RPMI7951 (cell line): ENCODE measurements at places on chromosomes 2 and 18.

DNA sequence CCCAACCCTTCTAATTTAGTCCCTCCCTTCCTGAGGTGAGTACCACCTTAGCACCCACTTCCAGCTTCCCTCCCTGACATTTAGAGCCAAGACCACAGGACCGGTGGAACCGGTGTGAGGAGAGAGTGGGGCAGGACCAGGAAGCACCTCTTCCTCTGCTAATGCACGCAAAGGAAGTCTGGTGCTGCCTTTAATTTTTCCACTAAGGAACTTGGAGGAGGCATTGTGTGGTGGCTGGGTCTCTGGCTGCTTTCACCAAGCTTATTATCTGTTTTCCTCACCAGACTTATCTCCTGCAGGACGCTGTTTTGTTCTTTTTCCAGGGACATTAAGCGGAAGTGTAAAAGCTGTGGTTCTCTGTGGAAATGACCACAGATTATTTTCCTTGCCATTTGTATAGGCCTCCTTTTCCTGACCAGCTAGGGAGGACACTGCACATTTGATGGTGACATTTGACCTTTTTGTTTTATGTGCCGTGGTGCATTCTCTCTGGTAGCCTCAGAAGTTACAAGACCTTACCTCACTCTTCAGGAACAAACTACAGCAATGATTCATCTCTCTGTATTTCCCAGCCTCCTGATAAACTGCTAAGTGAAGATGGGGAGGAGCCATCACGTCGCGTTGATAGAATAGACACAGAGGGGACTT lies 39.8 kb upstream of the SPTBN1 start:
- no peak for DNase-seq

- no peak for DNase-seq
Measured at GRCh38 chr2:71926089-71926447, 221.6 kb downstream of the CYP26B1 start.

DNA sequence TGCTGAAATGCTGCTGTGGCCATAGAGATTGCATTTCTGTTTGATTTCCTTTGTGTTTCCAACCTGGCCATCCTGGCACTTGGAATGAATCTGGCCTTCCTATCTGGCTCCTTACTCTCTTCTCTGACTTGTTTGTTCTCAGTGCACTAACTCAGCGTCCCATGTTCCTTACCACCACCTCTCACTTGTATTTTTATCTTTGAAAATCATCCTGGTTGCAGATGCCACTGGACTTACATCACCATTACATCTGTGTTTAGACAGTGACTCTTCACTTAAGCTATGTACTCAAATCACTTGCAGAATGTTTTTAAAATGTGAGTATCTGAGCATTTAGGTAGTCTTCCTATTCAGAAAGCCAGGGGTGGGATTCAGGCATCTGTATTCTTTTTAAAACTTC lies 239.5 kb downstream of the WDR7 start:
- DNase-seq: peak; percentile 78

DNA sequence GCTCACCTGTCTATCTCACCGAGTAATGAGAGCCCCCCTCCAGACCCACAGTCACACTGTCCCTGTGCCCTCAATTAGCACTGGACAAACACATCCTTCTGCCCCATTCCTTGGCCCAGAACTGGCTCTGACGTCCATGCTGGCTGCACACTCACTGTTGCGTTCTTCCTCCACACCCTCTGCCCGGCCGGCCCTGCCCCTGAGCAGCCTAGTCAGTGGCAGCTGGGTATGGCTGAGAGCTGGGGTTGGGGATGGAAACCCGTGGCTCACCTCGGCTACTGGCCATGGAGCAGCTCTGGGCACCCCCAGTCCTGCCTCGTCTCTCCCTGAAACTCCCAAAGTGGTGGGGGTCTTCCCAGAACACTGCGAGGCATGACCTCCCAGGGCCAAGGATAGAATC lies 6.5 kb upstream of the UCN start:
- DNase-seq: no peak

DNA sequence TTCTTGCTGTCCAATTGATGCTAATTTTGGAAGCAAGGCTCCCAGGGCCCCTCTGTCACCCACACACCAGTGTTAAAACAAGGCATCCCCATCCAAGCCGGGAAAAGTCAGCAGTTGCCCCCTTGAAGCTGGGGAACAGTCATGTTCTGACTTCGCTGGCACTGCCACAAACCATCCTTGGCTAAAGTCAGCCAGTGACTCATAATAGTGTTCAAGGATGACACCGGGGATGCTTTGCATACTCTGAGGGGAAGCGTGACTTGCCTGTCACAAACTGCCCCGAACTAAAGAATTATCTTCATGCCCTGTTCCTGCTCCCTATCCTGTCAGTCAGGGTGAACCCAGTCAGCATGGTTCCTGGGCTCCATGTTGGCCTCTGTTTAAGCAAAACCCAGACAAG lies 37.0 kb downstream of the TGFA start:
- peak; percentile 71 for DNase-seq

DNA sequence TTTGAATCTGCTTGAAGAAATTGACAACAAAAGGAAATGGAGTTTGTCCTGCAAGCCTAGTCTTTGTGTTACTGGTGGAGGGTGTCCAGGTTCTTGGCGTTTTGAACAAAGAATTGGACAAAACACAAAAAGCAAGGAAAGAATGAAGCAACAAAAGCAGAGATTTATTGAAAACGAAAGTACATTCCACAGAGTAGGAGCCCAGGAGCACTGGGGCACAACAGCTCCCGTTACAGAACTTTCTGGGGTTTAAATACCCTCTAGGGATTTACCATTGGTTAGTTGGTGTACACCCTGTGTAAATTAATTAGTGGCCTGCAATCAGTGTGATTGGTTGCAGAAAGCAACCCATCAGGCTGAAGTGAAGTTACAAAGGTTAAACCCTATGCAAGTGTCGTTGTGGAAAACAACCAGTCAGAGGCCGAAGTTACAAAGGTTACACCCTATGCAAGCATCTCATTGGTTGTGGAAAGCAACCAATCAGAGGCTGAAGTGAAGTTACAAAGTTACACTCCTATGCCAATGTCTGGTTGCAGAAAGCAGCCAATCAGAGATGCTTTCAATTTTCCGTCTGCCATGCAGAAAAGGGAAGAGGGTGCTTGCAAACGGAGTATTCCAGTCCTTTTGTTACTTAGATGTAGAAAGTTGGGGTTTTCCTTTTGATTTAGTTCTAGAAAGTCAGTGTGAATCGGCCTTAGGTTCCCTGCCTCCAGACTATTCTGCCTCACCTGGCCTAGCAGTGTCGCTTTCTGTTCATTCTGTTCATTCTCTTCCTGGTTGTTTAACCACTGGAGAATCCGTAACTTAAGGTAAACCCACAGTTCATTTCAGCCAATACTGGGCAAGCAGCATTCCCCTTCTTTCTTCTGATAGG lies 47.6 kb upstream of the PTH2R start:
- no peak for DNase-seq

DNA sequence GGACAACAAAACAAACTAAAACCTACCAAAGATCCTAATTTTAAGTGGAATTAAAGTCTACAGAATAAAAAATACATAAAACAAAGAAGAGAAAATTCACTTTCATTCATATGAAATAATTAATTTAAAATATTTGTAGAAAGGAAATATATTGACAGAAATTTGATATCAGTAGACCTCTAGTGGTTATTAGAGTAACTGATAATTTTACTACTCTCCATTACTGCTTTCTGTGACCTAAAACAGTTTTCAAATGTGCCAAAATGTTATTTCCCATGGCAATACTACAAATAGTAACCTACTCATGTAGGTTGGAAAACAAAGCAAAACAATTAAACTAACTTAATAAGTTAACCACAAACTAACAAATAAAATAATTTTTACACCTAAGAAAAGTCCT lies 147.1 kb downstream of the NOL4 start:
- no peak for DNase-seq

DNA sequence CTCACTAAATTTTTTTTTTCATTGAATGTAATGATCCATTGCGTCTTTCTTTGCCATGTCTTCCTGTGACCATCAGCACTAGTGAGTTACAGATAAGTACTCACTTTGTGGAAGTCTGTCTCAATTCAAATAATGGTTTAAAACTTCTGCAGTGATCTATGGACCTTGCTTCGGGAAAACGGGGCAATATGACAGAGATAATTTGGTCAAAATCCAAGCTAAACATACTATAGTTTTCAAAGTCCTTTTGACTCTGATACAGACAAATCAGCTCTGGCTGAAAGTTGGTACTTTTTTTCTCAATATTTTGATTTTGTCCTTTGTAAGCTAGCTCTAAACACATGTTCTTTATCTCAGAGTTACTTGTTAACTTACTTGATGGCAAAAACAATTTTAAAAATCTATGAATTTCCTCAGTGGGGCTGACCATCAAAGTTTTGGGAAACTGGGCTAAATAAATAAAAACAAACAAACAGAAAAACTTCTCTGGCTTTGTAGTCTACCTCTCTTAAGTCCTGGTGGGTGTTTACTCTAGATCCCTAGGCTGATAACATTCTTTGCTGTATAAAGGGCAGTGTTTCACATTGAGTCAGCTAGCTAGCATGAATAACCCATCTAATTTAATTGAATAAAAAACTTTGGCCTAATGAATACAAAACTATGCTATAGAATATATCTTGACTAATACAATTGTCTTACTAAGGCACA lies 327.6 kb downstream of the RDH14 start:
- peak; percentile 38 for DNase-seq

DNA sequence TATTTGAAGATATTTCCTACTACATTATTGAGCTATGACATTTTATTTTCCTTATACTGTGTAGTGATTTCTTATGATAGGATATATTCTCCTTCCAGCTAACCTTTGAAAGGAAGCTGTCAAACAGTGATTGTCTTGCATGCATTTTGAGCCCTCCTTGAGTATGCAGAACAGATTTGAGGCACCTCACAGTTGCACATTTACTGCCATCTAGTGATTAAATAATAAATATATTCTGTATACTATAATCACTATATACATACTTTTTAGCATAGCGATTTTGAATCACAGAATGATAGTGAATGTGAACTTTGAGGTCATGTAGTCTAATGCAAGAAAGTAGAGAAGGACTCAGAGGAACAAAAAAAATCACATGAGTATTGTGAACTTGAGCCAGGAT lies 268.4 kb upstream of the CDH19 start:
- DNase-seq: no peak

GRCh38 chr2:95185197-95185596 lies 19.6 kb downstream of the ZNF2 start:
- DNase-seq: no peak

- no peak for DNase-seq
Measured at GRCh38 chr2:229779650-229780049, 65.3 kb upstream of the DNER start.

DNA sequence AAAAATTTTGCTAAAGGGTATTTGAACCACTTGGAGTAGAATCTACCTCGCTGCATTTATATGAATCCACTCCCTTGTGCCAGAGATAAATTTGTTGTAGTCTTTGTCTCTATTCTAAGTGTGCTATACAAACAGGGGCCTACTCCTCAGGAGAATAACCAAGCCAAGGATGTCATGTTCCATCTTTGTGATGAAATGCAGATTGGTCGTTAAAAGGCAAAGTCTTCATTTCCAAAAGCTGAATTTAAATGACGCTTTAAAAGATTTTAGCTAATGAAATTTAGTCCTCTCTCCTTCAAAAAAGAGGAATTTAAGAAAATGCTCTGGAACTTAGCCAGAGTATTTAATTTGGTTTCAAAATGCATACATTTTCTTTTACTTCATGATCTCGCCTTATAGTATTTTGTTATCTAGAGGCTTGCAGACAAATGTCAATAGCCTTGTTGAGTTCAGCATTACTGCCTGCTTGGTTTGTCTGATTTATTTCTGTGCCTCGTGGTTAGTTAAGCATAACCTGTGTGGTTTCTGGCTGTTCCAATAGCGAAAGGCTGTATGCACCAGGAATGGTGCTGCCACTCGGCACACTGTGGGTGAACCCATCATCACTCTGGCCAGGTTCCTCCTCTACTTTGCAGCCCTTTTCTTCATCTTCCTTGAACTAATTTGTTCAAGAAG lies 417.6 kb downstream of the ZNF521 start:
- DNase-seq: no peak

DNA sequence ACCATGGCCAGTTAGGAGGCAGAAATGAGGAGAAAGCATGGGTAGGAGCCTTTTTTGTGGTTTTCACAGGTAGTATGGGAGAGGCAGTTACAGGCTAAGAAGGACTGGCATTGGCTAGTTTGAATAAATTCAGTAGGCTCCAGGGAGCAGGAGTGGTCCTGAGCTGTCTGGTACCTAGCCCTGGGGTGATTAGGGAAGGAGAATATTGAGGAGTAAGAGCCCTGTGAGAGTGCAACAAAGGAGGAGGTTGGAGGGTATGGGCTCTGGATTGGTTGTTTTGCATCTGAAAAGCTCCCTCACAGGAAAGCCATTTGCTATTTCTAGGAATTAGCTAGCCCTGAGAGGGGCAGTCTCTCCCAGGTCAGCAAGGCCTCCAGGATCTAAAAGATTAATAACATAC lies 13.3 kb upstream of the TCF7L1 start:
- no peak for DNase-seq

DNA sequence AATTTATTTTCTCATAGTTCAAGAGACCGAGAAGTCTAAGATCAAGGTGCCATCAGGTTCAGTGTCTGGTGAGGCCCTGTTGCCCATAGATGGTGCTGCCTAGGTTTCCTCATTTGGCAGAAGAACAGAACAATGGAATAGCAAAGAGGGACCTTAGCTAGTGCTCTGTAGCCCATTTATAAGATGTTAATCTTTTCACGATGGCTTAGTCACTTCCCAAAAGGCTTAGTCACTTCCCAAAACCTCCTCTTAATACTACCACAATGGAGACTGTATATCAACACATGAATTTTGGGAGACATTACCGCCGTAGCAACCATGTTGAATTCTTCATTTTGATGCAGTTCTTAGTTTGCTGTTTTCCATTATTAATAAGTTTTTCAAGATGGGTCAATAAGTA lies 246.3 kb upstream of the NRP2 start:
- DNase-seq: peak; percentile 78

DNA sequence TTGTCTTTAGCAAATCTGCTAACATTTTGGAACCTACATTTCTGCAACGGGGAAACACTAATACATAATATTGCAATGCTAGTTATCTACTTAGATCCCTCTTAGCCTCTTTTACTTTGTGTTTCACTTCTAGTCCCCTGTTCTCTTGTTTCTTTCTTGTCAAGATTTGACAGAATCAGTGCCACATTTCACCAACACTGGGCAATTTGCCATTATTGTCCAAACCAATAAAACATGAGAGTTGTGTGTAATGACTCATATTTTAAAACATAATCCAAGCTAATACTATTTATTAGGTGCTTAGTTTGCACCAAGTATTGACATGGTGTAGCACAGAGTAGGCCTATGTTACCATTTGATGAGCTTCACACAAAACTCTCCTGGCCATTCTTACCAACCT lies 33.7 kb upstream of the ACVR1C start:
- no peak for DNase-seq

DNA sequence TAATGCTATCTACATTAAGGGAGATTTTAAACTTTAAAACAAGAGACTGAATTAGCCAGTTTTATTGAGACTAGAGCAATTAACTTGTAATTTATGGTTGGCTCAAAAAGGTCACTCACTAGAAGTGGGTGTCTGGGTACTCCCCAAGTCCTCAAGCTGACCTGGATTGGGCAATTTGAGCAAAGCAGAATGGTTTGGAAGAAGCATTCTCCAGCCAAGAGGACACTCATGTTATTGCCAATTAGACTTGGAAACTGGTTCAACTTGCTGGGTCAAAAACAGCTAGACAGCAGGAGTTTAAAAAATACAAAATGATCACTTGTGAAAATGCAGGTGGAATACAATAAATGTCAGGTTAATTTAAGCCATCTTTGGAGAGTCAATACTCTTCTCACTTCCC lies 29.5 kb upstream of the MYO1B start:
- DNase-seq: no peak

GRCh38 chr18:470661-471501 lies 29.6 kb downstream of the COLEC12 start:
- peak; percentile 62 for DNase-seq
